ENCODE measurements at places on chromosomes 7 and 10.

DNA sequence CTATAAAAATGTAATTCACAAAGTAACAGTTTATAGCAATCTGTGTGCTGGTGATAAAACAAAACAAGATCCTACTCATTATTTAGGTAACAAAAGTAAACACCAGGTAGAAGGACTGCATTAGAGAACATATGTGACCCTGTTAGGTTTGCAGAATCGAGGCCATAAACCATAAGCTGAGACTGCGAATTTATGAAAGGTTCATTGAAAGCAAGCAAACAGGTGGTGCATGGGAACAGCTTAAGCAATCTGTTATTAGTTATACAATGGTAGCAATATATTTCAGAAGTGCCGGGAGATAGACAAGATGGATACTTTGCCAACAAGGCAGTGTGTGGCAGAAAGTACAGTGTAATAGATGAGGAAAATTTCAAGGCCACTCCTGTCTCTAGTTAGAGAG is 23.5 kb upstream of the FAM133B start:
- no peak overlapping the region for H3K4me3 ChIP-seq
- no peak for DNase-seq
- peaks cover 5% of the 10 kb centered on the region for H3K36me3 ChIP-seq
- no peaks in the 10 kb centered on the region for H3K27me3 ChIP-seq
- H3K4me1 ChIP-seq = no peaks in the 10 kb centered on the region
- no peak overlapping the region for H3K27ac ChIP-seq

DNA sequence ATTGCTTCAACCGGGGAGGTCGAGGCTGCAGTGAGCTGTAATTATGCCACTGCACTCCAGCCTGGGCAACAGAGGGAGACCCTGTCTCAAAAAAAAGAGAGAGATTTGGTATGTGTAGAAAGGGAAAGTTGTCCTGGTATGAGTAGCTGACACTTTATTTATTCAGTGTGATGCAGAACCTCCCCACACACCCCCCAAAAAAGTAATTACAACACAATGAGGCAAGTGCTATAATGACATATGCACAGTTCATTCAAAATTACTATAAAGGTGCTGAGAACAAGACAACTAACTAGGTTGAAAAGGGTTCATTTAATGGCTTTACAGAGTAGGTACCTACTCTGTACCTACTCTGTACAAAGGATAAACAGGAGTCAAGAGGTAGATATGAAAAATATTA is 80.2 kb downstream of the PDSS1 start:
- H3K36me3 ChIP-seq = peaks cover 5% of the 10 kb centered on the region
- H3K4me1 ChIP-seq = peaks cover 50% of the 10 kb centered on the region
- no peaks in the 10 kb centered on the region for H3K27me3 ChIP-seq
- no peak for DNase-seq
- no peak overlapping the region for H3K4me3 ChIP-seq
- no peak overlapping the region for H3K27ac ChIP-seq

DNA sequence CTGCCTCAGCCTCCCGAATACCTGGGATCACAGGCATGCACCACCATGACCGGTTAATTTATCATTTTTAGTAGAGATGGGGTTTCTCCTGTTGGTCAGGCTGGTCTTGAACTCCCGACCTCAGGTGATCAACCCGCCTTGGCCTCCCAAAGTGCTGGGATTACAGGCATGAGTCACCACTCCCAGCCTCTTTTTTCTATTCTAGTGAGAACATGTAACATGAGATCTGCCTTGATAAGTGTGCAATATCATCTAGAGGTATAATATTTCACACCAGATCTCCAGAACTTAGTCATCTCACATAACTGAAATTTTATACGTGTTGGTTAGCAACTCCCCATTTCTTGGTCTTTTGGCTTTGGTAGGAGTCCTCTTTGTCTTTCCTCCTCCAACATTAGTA is 656.9 kb downstream of the CNTNAP2 start:
- no peaks in the 10 kb centered on the region for H3K36me3 ChIP-seq
- no peaks in the 10 kb centered on the region for H3K4me1 ChIP-seq
- DNase-seq = no peak
- no peaks in the 10 kb centered on the region for H3K27me3 ChIP-seq

- no peak overlapping the region for H3K27ac ChIP-seq
- H3K4me1 ChIP-seq = peaks cover 3% of the 10 kb centered on the region
- peaks cover 3% of the 10 kb centered on the region for H3K36me3 ChIP-seq
- H3K27me3 ChIP-seq = no peaks in the 10 kb centered on the region
- no peak for DNase-seq
These were observed 30.0 kb upstream of the SLIT1 start for GRCh38 chr10:97215619-97216260.

DNA sequence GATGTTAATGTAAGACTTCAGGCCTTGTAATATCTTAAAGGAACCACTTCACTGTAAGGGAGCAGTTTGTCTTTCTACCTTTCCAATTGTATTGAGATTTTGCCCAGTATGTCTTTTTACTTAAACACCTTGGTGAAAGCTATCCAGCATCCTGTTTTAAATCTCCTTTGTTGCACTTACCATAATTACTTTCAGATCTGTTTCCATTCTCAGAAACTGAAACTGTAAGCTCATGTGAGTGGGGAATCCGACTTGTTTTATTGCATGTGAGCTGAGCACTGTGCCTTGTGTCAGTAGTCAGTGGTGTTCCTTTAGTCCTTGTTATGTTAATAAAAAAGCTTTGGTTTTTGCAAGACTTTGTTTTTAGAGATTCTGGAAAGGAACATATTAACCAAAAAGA is 42.2 kb downstream of the BMPR1A start:
- H3K27ac ChIP-seq = no peak overlapping the region
- peaks cover 6% of the 10 kb centered on the region for H3K36me3 ChIP-seq
- H3K4me1 ChIP-seq = peaks cover 15% of the 10 kb centered on the region
- H3K4me3 ChIP-seq = no peak overlapping the region
- H3K27me3 ChIP-seq = no peaks in the 10 kb centered on the region
- no peak for DNase-seq

DNA sequence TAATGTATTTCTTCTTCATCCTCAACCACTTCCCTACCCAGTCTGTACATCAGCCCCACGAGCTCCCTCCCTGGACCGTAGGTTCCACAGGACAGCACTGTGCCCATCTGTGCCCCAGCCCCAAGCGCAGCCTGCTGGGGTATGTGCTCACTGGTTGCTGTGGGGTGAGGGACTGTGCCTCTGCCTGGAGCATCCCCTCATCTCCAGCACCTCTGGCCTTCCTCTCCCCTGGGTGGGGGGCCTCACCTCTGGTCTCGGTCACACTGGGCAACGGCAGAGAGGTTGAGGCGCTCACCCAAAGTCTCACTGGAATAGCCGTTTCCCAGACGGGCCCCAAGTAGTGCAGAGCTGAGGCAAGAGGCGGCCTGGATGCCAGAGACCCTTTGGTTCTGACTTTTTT is 1.5 kb upstream of the PRKAR1B start:
- no peak overlapping the region for H3K27ac ChIP-seq
- peaks cover 12% of the 10 kb centered on the region for H3K36me3 ChIP-seq
- H3K27me3 ChIP-seq = no peaks in the 10 kb centered on the region

GRCh38 chr10:30068492-30069223 is 9.3 kb upstream of the JCAD start:
- H3K4me1 ChIP-seq = no peaks in the 10 kb centered on the region
- no peak overlapping the region for H3K4me3 ChIP-seq
- H3K27me3 ChIP-seq = peaks cover 4% of the 10 kb centered on the region
- H3K36me3 ChIP-seq = no peaks in the 10 kb centered on the region
- no peak overlapping the region for H3K27ac ChIP-seq

DNA sequence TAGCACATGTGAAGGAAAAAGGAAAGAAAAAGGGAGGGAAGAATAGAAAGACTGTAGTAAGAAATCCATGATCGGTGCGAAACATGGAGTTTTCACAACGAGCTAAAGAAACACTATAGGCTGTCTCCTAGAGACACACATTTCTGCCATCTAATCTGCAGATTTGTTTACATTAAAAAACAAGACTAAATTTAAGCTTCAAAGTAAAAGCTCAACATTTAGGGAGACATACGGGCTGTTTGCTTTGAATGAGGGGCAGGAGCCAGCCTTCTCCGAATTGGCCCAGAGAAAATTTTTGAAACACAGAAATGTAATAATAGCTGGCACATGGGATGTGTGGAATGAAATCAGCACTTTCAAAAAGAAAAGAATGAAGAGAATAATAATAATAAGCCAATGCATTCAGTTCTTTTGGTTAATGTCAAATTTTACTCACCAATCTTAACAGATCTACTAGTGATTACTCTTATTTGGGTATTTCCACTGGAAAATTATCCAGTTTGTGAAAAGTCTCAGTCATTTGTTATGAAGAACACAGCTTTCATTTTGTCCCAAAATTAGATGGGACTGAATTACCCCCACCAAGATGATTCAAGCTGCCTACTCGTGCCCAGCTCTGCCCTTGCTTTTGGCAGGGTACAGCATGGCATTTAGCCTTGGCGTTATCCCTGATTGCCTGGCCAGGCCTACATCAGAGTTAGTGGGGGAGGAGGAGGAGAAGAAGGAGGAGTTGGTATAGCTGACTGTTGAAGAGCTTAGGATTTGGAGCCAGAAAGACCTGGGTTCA is 47.1 kb downstream of the MTURN start:
- no peak for DNase-seq
- no peaks in the 10 kb centered on the region for H3K27me3 ChIP-seq
- peaks cover 4% of the 10 kb centered on the region for H3K36me3 ChIP-seq
- H3K4me1 ChIP-seq = peaks cover 19% of the 10 kb centered on the region
- no peak overlapping the region for H3K4me3 ChIP-seq
- H3K27ac ChIP-seq = no peak overlapping the region

DNA sequence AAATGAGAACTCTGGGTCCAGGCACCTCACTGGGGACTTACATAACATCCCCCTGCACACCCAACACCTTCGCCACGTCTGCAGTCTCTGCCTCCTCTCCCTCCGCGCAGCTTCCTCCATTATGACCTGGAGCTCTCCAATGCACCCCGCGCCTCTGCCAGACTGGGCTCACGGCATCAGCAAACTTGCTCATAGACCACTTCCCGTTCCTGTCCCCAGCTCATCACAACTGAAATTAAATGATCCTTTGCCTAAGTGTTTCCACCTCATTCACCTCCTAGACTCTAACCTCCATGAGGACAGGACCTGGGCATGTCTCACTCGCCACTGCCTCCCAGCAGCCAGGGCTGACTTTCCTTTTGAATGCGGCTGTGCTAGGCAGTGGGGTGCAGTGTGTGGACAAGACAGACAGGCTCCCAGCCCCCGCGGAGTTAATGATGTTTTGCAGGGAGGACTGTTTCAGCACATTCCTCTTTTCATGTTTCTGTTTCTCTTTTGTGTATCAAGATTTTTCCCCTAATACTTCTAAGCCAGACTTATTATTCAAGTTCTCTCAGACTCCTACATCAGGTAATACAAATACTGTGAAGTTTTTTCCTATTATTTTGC is 18.8 kb downstream of the CHST15 start:
- no peaks in the 10 kb centered on the region for H3K27me3 ChIP-seq
- peaks cover 2% of the 10 kb centered on the region for H3K36me3 ChIP-seq
- peaks cover 56% of the 10 kb centered on the region for H3K4me1 ChIP-seq
- peak overlapping the region; percentile 73 for H3K27ac ChIP-seq
- peak overlapping the region; percentile 50 for H3K4me3 ChIP-seq
- DNase-seq = peak; percentile 22

- no peak overlapping the region for H3K4me3 ChIP-seq
- DNase-seq = no peak
- H3K27ac ChIP-seq = no peak overlapping the region
- no peaks in the 10 kb centered on the region for H3K36me3 ChIP-seq
- H3K27me3 ChIP-seq = peaks cover 8% of the 10 kb centered on the region
These were observed 12.0 kb downstream of the TBX20 start for GRCh38 chr7:35241884-35242283.

GRCh38 chr7:111164442-111164841 is 73.5 kb downstream of the LRRN3 start:
- H3K36me3 ChIP-seq = peaks cover 6% of the 10 kb centered on the region
- H3K4me3 ChIP-seq = no peak overlapping the region
- peaks cover 4% of the 10 kb centered on the region for H3K4me1 ChIP-seq
- no peak overlapping the region for H3K27ac ChIP-seq
- H3K27me3 ChIP-seq = no peaks in the 10 kb centered on the region

GRCh38 chr10:81874875-81875466 is at the start of gene NRG3:
NRG3 (plus strand) TSS chr10:81875194.
- H3K4me1 ChIP-seq = peaks cover 8% of the 10 kb centered on the region
- no peak for DNase-seq
- H3K27ac ChIP-seq = no peak within 1 kb of the TSS

GRCh38 chr7:42227541-42227935 is 9.5 kb downstream of the GLI3 start:
- DNase-seq = no peak
- no peaks in the 10 kb centered on the region for H3K36me3 ChIP-seq
- H3K4me3 ChIP-seq = no peak overlapping the region
- H3K4me1 ChIP-seq = peaks cover 2% of the 10 kb centered on the region
- no peak overlapping the region for H3K27ac ChIP-seq
- H3K27me3 ChIP-seq = peaks cover 8% of the 10 kb centered on the region

GRCh38 chr7:148868378-148868674 is 15.8 kb downstream of the EZH2 start:
- DNase-seq = no peak
- peak overlapping the region; percentile 79 for H3K27ac ChIP-seq
- H3K27me3 ChIP-seq = no peaks in the 10 kb centered on the region
- H3K4me1 ChIP-seq = peaks cover 5% of the 10 kb centered on the region

DNA sequence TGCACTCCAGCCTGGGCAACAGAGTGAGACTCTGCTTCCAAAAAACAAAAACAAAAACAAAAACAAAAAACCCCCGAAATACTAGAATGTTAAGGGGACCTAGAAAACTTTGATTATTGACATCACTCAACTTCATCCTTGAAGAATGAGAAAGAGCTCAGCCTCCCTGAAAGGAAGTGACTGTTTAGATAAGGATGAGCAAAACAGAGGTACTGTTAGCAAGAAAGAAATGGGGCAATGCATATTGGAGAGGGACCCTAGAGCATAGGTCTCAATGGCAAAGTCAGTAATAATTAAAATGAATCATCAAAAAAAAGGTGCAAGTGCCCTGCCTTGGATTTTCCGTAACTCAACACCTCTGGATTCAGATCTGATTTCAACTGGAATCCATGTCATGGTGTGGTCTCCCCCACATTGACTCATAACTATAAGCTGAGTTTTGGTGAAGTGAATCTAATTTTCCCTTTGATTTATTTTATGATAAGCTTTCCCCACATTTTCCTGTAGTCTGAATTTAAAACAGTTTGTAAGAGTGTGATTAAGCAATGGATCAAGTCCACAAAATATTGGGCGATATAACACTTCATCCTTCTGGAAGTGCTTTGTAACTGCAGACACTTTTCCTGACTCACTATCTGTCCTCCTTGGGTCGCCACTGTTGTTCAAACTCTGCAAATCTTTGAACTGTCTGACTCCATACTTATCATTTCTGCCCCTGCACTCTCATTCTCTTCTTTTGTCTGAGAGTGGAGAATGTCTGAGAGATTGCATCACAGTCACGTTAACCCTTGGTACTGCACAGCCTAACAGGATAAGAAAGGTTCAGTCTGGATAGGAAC is 224.8 kb upstream of the LYZL1 start:
- no peaks in the 10 kb centered on the region for H3K36me3 ChIP-seq
- H3K27me3 ChIP-seq = no peaks in the 10 kb centered on the region
- DNase-seq = no peak
- H3K27ac ChIP-seq = no peak overlapping the region
- no peak overlapping the region for H3K4me3 ChIP-seq
